ENCODE measurements at places on chromosomes 16 and 17.

- no peak for DNase-seq
These were observed 754 bp downstream of the RAB11FIP4 start for GRCh38 chr17:31392002-31392855.

GRCh38 chr17:49218941-49219913, 8.7 kb downstream of the ABI3 start:
- no peak for DNase-seq

GRCh38 chr17:522919-523318, 170.3 kb upstream of the RPH3AL start:
- no peak for DNase-seq

GRCh38 chr17:30808785-30809286, 15.7 kb downstream of the CRLF3 start:
- DNase-seq: no peak

DNA sequence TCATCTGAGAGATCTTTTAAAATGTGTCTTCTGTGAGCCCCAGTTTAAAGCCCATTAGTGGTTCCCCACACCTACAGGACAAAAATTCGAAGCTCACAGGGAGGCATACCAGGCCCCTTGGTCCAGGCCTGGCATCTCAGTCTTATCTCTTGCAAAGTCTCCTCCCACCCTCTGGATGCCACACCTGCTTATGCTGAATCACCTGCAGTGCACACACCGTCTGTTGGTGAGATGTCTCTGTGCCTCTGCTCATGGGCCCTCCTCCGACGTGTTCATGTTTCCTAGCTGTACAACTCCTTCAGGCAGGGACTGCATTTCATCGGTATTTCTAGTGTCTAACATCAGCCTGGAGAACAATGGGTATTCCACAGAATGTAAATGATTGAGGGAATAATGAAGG, 41.6 kb downstream of the RNF157 start:
- DNase-seq: no peak

GRCh38 chr17:32569171-32570080, 82.6 kb downstream of the CDK5R1 start:
- DNase-seq: peak; percentile 10

DNA sequence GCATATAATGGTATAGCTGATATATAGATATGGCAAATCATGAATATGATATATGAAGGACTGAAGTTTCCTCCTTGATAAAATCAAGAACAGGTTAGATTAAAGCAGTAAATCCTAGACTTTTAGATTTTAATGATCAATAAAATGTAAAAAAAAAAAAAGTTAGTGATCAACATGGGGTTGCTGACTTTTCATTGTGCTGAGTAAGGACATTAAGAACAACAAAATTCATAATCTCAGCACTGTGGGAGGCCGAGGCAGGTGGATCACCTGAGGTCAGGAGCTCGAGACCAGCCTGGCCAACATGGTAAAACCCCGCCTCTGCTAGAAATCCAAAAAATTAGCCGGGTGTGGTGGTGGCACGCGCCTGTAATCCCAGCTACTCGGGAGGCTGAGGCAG, 10.4 kb upstream of the CHD3 start:
- no peak for DNase-seq

DNA sequence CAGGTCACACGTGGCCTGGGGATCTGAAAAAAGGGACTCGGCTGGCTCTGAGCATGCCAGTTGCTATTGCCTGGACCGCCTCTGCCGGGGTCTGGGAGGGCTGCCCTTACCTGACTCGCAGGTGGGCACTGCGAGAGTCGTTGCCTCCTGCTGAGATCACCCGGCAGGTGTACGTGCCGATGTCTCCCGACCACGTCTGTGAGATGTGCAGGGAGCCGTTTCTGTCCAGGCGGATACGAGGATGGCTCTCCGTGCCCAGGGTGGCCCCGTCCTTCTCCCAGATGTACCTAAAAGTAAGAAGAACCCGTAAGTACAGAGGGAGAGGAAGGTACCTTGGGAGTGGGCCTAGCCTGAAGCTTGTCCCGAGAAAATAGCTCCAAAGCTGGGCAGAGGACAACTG, 112.0 kb upstream of the CDC42EP4 start:
- DNase-seq: no peak

GRCh38 chr16:556474-557173, 3.6 kb upstream of the PRR35 start:
- DNase-seq: no peak

GRCh38 chr17:81580481-81580880, 28.3 kb upstream of the FAAP100 start:
- DNase-seq: no peak

GRCh38 chr17:74670329-74670728, 42.4 kb downstream of the CD300LF start:
- no peak for DNase-seq

GRCh38 chr16:78213751-78214150, 114.3 kb downstream of the WWOX start:
- DNase-seq: no peak

DNA sequence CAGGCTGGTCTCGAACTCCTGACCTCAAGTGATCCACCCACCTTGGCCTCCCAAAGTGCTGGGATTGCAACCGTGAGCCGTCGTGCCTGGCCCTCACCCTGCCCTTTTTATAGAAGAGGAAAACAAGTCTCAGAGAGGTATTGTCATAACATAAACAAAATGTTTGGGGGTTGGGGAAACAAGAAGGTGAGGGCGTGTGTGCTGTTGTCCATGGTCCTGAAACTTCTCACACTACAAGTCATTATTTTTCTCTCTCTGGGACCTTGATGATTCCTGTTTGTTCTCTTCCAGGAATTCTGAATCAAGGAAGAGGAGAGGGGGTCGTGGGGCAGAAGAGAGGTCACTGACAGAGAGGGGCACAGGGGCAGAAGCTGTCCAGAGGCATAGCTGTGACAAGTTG, 160.2 kb upstream of the LHX1 start:
- no peak for DNase-seq

DNA sequence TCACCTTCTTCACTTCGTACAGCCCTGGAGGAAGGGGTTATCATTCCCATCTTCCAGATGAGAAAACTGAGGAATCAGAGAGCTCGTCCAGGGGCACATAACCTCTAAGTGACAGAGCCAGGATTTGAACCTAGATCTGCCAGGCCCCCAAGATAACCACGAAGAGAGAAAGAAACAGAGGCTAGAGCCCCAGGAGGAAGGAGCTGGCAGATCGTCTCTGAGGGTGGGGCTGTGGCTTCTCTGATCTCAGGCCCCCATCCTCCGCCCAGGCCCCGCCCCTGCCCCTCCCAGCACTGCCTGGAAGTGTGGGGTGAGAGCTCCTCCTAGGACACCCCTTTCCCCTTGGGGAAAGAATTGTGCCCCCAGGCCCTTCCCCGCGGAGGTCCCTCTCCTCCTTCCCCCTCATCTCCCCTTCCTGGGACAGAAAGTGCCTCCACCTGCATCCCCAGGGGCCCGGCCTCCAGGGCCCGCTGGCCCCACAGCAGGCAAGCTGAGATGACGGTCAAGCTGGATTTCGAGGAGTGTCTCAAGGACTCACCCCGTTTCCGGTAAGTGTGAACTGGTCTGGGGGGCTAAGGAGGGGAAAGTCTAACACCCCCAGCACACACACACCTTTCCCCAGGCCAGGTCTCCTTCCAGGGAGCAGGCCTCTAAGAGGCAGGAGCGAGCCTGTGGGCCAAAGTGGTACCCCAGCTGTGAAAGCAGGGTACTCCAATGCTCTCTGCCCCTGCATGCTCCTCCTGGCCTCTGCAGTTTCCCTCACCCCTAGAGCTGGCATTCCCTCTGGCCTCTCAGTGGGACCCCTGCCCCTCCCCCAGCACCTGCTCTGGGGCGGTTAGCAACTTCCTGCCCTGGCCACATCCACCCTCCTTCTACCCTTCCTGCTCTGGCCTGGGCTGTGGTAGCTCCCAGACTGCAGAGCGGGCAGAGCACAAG, at the start of gene ACAP1:
TSS of gene ACAP1 (plus strand) at position 290 of the 936 bp plus-strand sequence. CDS start at position 496, 206 bp downstream.
- no peak for DNase-seq

GRCh38 chr16:57264950-57265371, 19.5 kb downstream of the PLLP start:
- DNase-seq: no peak

DNA sequence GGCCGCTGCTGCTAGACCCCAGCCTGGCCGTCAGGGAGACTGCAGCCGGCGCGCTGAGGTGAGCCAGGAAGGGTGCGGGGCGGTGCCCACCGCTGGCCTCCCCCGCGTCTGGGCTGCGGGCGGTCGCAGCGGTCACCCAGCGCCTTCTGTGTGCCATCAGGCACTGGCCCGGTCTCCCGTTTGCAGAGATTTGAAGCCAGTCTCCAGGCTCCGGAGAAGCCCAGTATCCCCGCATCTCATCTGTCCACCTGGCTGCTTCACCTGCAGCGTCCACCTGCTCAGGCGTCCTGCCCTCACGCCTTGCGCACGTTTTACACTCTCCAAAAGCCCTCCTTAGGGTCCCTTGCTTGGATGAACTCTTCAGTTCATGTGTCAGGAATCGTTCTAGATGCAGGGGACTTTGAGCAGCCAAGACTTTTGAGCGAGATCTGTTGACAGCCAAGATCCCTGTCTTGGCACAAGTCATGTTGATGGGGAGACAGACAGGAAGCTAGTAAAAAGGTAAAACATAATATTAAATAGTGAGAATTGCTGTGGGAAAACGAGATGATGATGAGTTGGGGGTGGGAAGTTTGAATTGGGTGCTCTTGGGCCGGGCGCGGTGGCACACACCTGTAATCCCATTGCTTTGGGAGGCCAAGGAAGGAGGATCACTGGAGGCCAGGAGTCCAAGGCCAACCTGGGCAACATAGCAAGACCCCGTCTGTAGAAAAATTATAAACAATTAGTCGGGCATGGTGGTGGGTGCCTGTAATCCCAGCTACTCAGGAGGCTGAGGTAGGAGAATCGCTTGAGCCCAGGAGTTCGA, 916 bp downstream of the HEATR3 start:
- DNase-seq: no peak

DNA sequence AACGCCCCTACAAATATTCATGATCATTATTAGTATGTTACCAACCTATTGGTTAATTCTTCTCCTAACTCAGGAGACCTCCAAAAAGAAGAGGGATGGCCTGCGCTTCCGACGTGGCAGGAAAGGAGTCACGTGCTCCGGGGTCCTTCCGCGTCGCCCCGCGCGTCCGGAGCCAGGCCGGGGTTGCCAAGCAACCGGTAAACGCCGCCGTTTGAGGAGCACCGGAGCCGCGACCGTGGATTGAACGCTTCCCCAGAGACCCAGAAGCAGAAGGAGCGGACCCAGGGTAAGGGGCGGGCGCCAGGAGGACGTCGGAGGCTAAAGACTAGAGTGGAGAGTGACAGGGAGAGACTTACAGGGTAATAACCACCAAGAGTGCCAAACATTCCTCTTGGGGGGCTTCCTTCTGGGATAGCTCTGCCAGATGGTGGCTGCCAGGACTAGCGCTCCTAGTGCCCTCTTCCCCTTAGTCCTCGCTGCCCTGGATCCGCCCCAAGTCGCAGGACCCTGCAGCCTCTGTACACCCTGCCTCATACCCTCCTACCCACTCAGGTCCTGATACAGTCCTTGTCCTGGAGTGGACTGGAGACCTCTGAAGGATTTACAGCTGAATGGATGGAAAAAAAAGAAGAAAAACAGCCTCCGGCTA, at the start of gene DNAI2:
TSS of gene DNAI2 (plus strand) at position 175 of the 649 bp plus-strand sequence. CDS start 7,584 bp downstream, outside the sequence.
- DNase-seq: no peak

DNA sequence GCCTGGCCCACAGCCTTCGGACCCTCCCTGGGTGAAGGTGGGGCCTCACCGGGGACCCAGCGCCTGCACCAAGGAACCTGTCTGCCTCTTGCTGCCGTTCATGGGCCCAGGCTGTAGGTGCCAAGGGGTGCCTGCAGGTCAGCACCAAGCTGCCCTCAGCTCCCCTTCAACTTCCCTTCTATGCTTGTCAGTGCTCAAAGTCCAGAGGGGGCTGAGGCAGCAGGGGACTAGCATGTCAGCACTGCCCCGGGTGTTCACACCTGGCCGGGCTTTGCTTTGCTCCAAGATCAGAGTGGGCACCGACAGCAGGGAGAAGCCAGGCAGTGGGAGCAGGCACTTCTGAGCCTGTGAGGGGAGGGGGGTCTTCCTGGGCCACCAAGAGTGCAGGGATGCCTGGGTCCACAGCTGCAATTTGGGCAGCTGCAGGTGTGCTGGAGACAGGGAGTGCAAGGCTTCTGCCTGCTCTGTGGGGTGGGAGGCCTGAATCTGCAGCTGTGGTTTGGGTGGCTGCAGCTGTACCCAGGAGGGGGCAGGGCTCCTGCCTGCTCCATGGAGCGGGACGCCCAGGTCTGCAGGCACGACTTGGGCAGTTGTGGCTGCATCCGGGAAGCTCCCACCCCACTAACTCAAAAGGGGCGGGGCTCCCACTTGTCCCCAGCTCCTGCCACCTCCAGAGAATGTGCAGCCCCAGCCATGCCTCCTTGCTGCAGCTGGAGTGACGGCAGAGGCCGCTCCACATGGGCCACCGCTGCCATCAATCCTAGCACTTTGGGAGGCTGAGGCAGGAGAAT, 27.6 kb upstream of the PRM1 start:
- no peak for DNase-seq

- DNase-seq: no peak
These were observed 13.7 kb downstream of the DYNLL2 start for GRCh38 chr17:58096892-58097291.

DNA sequence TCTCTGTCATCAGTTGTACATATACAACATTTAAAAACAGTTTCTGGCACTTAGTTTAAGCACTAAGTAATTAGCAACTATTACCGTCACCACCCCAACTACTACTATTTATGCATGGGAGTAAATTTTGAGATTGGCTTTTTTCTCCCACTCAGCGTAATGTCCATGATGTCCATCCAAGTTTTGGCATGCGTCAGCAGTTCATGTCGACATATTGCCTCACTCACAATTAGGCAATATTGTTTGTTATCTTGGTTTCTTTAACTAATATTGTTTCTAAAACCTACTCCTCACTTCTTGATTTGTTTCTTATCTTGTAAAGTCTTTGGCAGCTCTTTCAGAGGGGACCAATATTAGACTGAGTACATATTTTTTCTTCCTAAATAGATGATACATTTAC, 131.3 kb downstream of the KCNJ18 start:
- DNase-seq: no peak

DNA sequence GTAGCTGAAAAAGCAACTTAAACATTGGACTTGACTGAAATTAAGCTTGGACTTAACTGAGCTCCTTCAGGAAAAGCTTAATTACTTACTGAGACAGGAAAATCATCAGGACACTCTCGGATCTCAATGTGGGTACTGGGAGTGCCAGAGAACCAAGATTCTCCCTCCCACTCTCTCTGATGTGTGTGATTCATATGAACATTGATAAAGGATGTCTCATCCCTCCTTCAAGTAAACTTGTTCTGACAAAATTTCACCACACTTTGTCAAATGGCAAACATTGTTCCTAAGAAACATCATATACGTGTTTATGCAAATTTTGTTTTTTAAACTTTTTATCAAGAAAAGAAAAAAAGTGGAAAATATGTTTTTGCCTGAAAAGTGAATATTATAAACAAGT, 4.1 kb upstream of the SLFN5 start:
- peak; percentile 44 for DNase-seq

DNA sequence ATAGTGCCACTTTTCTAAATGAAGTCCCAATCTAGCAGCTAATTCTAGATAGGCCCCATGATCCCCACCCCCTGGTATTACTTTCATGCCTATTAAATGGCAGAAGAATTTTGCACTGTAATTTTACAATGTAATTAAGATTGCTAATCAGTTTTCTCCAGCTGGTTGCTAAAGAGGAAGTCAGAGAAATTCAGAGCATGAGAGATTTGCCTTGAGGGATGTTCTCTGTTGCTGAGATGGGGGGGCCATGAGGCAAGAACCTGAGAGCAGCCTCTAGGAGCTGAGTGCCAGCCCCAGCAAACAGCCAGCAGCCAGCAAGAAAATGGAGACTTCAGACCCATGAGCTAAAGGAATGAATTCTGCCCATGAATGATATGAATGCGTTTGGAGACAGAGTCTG, 38.9 kb downstream of the SHCBP1 start:
- DNase-seq: no peak
